ENCODE measurements at places on chromosomes 3 and 15.
A peak's percentile ranks its signal among the peaks of the same experiment; 100 is the strongest.

GRCh38 chr3:127902486-127902885 lies 12.5 kb upstream of the KBTBD12 start:
- no peak for DNase-seq

- DNase-seq: no peak
Observed at GRCh38 chr3:177220136-177220974, 23.1 kb upstream of the TBL1XR1 start.

DNA sequence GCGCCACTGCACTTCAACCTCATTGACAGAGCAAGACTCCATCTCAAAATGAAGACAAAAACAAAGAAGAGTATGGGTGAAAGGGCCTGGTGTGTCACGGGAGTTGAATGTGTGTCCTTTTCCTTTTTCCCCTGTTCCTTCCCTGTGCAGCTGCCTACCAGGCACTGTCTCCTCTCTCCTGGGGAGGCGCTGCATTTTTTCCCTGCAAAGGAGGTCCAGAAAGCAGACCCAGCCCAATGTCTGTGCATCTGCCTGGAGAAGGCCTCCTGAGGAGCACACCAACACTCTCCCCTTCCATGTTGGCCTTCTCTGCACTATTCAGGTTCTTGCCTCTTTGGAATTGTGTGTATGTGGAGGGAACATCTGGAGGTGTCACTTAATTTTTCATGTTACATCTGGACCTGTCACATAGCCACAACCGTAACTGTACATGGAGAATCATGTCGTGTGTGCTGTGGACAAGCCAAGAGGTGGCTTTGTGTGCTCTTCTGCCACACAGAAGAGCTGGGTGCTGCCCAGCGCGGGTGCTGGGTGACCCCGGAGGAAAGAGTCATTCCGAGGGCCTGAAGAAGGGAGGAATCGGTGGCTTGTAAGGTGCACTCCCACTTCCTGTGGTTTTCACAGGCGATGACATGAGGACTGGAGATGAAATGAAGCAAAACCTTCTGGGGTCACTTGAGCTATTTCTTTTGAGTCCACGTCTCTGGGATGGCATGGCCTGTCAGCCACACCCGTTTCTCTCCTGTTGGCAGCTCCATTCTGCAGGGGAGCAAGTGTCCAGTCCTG lies 46.5 kb upstream of the CGNL1 start:
- DNase-seq: no peak

GRCh38 chr3:134060561-134061385 lies 31.0 kb upstream of the SLCO2A1 start:
- no peak for DNase-seq

GRCh38 chr3:113802795-113803455 lies 35.7 kb upstream of the GRAMD1C start:
- DNase-seq: no peak

DNA sequence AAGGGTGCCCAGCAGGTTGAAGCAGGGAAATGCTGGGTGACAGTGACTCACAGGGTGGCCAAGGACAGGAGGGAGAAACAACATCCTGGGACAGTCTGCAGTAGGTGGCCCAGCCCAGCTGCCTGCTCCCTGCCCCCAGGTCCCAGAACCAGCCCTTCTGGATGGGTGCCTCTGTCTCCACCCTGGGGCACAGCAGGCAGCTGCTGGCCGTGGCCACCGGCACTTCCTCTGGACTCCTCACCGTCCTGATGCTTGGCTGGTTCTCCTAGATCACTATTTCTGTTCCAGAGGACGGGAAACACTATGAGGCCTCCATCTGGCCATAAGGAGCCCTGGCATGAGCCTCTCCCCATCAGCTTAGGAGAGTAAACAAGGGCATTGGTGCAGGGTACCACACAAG lies 258.9 kb downstream of the XXYLT1 start:
- DNase-seq: no peak

- DNase-seq: no peak
Observed at GRCh38 chr3:150411976-150412375, 3.9 kb downstream of the TSC22D2 start.

- DNase-seq: no peak
Observed at GRCh38 chr3:178054471-178054870, 481.8 kb upstream of the KCNMB2 start.

- no peak for DNase-seq
Observed at GRCh38 chr15:100152463-100152862, 189.3 kb downstream of the ADAMTS17 start.

DNA sequence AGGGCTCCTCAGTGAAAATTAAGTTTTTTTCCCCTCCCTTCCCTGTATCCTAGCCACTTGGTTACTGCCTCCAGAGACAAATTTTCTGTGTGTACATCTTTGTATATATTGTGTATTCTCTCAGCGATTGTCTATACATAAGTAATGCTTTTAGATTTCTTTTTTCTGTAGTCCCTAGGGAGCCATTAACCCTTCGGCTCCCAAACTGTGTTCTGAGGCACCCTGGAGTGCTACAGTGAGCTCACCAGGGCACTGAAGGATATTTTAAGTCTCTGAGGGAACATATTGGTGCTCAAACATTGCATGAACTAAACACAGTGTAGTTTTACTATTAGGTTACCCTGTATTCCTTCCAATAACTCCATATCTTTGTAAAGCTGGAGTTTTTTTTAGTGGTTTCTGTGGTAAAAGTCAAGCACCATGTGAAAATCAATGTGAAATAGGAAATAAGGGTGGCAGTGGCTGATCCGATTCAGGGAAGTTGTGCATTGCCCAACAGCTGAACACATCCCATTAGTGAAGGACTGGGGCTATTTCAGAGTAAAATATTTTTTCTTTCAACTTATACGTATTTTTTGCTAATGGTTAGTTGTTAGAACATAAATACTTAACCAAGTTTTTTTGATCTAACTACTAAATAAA lies 43.0 kb downstream of the USP13 start:
- no peak for DNase-seq

DNA sequence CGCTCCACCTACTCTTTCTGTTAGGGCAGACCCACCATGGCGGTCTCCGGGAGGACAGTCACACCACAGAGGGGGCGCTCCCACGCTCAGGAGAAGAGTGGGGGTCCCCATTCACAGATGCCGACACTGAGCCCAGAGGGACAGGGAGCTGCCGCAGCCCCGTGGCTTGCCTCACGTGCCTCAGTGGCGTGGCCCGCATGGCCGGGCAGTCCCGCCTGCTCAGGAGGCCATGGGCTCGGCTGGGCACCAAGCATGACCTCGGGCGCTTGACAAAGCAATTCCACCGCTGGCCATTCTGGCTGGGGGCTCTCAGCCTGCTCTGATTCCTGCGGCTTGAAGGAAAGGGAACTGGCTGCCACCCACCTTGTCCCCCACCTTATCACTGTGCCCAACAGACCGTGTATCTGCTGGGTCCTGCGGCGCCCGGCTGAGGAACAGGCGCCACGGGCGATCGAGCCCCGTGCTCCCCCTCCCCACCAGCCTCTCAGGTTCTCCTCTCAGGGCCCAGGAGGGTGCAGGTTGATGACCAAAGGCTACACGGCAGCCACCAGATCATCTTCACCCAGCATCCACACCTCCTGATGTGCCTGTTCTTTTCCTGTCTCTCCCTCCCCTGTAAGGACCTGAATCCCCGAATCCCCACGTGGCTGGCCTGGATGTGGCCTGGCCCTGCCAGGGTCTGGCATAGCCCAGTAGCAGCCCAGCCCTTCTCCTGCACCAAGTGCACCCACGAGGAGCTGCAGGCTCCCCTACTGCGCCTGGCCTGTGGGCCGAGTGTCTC lies 20.7 kb downstream of the CYFIP1 start:
- no peak for DNase-seq

DNA sequence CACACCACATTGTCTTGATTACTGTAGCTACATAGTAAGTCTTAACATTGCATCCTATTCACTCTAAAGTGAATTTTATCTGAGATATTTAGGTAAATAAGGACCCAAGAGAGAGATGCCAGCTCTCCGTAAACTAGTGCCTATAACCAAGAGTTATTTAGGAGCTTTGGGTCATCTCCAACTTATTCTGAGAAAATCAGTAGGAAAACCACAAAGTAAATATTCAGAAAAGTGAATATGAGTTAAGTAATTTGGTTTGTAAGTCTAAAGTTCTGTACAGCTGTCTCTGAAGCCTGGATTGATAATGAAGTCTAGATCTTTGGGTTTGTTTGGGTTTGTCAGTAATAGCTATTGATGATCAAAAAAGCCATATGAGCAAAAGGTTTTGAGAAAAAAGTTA lies 120.0 kb downstream of the FNDC3B start:
- no peak for DNase-seq

DNA sequence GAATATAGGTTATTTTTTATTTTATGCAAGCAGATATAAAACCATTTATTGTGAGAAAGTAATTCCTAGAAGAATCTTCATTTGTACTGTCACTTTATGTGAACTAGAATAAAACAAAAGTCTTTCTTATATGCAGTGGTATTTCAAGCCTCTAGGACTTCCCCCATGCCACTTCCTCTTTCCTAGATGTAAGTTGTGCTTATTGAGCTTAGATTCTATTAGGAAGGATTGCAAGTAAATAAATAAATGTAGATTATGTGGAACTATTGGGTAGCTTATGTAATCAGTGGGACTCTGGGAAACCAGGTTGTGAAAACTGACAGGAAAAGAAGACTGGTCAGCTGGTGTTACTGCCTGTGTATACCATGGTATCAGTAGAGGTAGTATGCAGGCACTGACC lies 169.7 kb downstream of the RSRC1 start:
- DNase-seq: peak; percentile 26

DNA sequence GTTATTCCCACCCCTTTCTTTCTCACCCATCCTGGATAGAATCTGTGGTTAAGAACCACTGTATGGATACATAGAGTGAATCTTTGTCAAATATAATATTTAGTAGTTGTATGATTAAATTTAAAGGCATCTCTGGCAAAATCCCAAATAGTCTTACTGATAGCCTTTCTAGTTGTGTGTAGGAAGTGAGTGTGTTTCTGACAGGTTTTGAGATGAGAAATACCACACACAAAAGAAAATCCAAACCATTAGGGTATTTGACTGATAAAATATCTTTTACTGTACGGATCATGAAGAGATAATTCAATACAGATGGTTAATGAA lies 44.7 kb upstream of the PLCL2 start:
- no peak for DNase-seq
